Naive B cell (primary cell): ENCODE measurements at places on chromosomes 5 and 9.

DNA sequence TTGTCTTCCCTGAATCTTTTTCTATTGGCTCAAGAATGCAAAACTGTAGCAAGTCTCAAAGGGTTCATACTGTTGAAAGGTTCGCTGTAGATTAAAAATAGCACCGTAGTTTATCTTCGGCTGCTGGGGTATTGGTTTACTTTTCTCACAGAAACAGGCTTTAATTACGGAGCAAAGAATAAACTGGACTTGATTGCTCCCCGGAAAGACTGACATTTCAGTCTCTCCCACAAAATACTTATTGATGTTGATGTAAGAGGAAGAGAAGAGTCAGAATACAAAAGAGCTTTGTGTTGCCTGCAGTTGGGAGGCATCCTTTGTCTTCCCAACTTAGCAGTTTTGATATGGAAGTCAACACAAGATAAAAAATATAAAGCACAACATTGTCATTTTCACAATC is 183.9 kb upstream of the DMAC1 start:
- H3K27me3 ChIP-seq, result no peaks in the 10 kb centered on the region
- H3K36me3 ChIP-seq, result no peaks in the 10 kb centered on the region
- H3K4me3 ChIP-seq, result no peak overlapping the region
- H3K27ac ChIP-seq, result peak overlapping the region; percentile 88
- DNase-seq, result no peak

GRCh38 chr9:127444283-127444920 is 6.8 kb downstream of the RPL12 start:
- H3K36me3 ChIP-seq, result peaks cover 30% of the 10 kb centered on the region
- no peaks in the 10 kb centered on the region for H3K27me3 ChIP-seq
- DNase-seq, result no peak
- peak overlapping the region; percentile 10 for H3K27ac ChIP-seq

DNA sequence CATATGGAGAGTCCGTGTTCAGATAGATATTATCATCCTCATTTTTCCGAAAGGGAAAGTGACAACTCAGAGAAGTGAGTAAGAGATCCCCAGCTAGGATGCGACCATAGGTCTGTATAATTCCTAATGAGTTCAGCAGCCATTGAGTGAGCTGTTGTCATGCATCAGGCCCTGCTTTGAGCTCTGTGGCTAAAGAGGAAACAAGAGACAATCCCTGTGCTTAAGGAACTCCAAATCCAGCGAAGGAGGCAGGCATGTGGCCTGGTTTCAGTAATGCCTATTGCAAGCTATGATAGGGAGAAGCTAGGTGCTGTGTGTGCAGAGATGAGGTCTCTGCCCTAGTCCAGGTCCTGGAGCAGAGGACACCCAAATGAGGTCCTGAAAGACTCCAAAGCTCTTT is 192.8 kb downstream of the ACTL7B start:
- H3K4me3 ChIP-seq, result no peak overlapping the region
- no peak for DNase-seq
- no peaks in the 10 kb centered on the region for H3K4me1 ChIP-seq

DNA sequence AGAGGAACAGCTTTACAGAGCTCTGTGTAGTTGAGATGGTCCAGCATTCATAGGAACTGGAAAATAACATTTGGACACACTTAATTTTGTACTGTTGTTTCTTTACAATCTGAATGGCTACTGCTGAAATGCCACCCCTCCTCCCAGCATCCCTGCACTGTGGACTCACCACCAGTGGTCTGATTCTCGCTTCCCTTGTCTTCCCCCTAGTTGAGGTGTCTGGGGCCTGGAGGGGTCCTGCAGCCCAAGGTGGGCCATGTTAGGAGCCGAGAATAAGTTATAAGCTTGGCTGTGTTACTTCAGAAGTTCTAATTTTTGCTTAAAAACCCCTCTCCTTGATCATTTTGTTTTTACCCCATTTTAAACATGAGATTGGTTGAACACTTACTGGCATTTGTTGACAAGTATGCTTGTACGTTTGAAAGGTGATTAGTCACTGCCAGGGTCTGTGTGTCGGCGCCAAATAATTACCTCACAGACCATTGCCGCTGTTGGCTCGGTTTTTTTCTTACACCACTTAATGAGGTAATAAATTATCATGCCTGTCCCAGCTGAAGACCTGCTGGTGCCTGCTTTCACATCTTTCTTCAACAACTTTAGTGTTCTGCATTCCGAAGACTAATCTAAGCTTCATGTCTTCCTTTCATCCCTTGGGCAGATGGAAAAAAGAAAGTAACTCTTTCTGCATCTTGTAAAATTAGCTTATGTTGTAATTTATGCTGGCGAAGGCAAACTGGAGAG is 65.8 kb downstream of the MCCC2 start:
- H3K27me3 ChIP-seq, result no peaks in the 10 kb centered on the region
- no peak overlapping the region for H3K4me3 ChIP-seq
- peaks cover 33% of the 10 kb centered on the region for H3K36me3 ChIP-seq
- H3K4me1 ChIP-seq, result no peaks in the 10 kb centered on the region
- H3K27ac ChIP-seq, result no peak overlapping the region
- no peak for DNase-seq

GRCh38 chr9:131736431-131736830 is 3.4 kb downstream of the RAPGEF1 start:
- peaks cover 67% of the 10 kb centered on the region for H3K4me1 ChIP-seq
- no peak for DNase-seq
- H3K36me3 ChIP-seq, result peaks cover 9% of the 10 kb centered on the region

- no peak overlapping the region for H3K4me3 ChIP-seq
- no peak for DNase-seq
Observed at GRCh38 chr5:26487553-26487952, 550.8 kb downstream of the CDH9 start.

DNA sequence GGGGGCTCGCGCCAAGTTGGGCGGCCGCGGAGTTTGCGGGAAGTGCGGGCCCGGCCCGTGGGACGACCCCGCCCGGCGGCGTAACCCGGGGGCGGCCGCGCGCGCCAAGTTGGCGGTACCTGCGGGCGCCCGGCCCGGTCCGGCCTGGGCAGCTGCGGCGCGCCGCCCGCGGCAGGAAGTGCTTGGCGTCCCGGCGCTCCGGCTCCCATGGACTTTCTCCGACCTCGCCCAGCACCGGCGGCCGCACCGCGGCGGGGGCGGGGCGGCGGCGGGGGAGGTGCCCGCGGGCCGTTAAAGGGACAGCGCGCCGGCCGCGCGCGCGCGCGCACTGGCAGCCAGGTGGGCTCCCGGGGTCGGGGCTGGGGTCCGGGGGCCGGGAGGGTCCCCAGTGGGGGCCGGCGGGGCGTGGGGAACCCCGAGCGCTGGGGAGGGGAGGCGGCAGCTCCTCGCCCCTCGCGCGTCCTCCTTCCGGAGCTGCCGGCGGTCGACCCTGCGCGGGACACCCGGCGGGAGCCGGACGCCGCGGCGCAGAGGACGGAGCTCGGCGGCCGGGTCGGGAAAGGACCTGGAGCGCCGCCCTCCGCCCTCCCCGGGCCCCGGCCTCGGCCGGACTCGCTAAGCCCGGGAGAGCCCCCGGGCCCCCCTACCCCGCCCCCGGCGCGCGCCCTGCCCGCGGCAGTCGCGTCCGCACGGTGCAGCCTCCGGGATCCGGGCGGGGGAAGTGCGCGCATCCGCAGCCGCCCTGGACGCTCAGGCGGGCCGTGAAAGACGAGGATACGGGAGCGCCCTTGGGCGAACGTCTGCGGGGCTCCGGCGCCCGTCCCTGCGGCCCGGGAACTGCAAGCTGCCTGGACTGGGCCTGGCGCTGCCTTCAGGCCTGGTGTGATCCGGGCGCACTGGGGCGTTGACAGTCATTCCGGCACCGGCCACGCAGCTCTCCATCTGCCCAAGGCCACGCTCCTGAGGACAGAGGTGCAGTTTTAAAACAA is at the start of gene NACC2:
TSS of gene NACC2 (minus strand) at position 220 of the 989 bp plus-strand sequence. CDS start 44,768 bp downstream, outside the sequence.
- peaks cover 17% of the 10 kb centered on the region for H3K4me1 ChIP-seq
- peaks cover 12% of the 10 kb centered on the region for H3K27me3 ChIP-seq
- H3K27ac ChIP-seq, result no peak within 1 kb of the TSS

DNA sequence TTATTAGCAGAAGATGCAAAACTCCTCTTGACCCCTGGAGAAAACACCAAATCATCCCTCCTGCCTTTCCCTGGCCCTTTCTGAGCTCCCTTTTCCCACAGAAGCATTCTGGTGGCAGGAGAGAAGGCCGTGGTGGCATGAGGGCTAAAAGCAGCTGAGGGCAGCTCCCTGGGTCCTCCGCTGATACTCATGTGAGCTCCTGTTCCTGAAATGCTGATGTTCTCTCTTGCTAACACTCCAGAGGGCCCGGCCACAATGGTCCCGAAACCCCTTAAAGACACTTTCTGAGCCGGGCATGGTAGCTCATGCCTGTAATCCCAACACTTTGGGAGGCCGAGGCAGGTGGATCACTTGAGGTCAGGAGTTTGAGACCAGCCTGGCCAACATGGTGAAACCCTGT is 183.1 kb downstream of the HSPA4 start:
- H3K27ac ChIP-seq, result no peak overlapping the region
- DNase-seq, result no peak

DNA sequence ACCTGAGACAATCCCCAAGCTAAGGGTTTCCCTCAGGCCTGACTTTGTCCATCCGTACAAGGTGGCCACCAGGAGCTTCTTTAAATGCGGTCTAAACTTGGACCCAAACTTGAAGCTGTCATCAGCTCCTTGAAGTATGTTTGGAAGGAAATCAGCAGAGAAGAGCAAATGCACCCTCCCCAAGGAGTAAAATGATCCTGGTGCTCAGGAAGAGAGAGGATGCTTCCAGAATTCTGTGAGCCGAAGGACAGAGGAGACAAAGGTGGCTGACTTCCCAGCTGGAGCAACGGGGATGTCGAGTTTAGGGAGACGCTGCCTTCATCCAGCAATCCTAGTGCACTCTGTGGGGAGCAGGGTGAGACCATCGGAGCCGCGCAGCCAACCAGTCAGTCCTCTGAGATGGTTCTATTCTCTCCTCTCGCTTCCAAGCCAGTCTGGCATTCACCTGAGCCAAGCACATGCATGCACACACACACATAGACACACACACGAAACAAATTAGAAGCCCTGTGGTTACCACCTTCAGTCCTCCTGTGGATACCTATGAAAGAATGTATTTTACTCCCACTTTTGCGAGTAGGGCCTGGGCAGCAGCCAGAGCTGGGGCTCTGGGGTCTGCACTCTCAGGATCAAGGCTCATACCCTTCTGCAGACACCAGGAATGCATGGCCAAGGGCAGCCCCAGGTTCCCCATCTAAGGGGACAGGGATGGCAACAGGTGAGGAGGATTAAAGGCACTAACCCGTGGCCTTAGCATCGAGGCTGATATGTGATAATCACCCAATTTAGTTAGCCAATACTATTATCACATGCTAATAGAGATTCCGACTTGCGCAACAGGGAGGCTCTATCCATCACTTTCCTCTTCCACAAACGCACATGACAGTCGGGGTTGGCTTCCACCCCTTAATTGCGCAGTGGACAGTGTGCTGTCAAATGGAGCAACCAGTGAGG is 75.8 kb downstream of the GTF3C4 start:
- H3K27ac ChIP-seq, result no peak overlapping the region
- H3K36me3 ChIP-seq, result no peaks in the 10 kb centered on the region

- no peak for DNase-seq
- no peak overlapping the region for H3K27ac ChIP-seq
- peaks cover 46% of the 10 kb centered on the region for H3K27me3 ChIP-seq
- no peak overlapping the region for H3K4me3 ChIP-seq
Observed at GRCh38 chr5:31855134-31856040, 216.5 kb downstream of the PDZD2 start.

- no peak for DNase-seq
- H3K27me3 ChIP-seq, result peaks cover 29% of the 10 kb centered on the region
- no peak overlapping the region for H3K4me3 ChIP-seq
- no peak overlapping the region for H3K27ac ChIP-seq
Observed at GRCh38 chr9:98356953-98357690, 101.7 kb upstream of the TBC1D2 start.

DNA sequence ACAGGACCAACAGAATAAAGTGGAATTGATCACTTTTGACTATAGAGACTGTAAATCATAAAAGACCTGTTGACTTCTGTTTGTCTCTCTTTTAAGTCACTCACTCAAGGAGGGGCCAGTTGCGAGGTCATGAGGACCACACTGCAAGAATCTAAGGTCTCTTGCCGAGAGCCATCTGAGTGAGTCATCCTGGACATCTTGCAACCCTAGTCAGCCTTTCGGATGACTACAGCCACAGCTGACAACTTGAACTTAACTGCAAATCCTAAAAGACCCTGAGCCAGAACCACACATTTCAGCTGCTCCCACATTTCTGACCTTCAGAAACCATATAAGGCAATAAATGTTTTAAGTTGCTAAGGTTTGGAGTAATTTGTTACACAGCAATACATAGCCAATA is 129.7 kb upstream of the RAD23B start:
- no peak overlapping the region for H3K4me3 ChIP-seq
- peaks cover 40% of the 10 kb centered on the region for H3K27me3 ChIP-seq
- no peaks in the 10 kb centered on the region for H3K36me3 ChIP-seq
- no peak for DNase-seq
- H3K27ac ChIP-seq, result no peak overlapping the region
- no peaks in the 10 kb centered on the region for H3K4me1 ChIP-seq

- no peak for DNase-seq
- no peaks in the 10 kb centered on the region for H3K36me3 ChIP-seq
Observed at GRCh38 chr9:124726886-124727285, 44.2 kb downstream of the NR6A1 start.

GRCh38 chr9:105257809-105258208 is 13.4 kb downstream of the SLC44A1 start:
- H3K27me3 ChIP-seq, result no peaks in the 10 kb centered on the region
- no peak for DNase-seq
- H3K36me3 ChIP-seq, result no peaks in the 10 kb centered on the region
- no peak overlapping the region for H3K4me3 ChIP-seq

DNA sequence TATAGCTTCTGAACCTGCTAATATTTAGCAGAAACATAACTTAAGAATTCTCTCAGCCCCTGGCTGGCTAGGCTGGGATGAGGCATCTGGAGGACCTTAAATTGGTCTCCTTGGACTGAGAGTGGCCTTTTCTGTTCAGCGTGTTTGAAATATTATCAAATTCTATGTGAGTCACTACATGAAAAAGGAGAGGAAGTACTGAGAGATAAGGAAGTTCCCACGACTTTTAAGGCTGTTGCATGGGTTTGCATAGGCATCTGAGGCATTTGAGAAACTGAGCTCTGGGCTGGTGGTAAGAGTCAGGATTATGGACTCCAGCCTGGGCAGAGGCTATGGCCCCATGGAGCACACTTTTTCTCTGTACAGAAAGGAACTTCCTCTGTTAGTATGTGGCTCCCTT is 816.2 kb upstream of the GRAMD2B start:
- H3K4me1 ChIP-seq, result no peaks in the 10 kb centered on the region
- peaks cover 10% of the 10 kb centered on the region for H3K27me3 ChIP-seq
- no peak overlapping the region for H3K4me3 ChIP-seq
- no peak overlapping the region for H3K27ac ChIP-seq
